ENCODE measurements at places on chromosomes 6 and 20.
A peak's percentile ranks its signal among the peaks of the same experiment; 100 is the strongest.

DNA sequence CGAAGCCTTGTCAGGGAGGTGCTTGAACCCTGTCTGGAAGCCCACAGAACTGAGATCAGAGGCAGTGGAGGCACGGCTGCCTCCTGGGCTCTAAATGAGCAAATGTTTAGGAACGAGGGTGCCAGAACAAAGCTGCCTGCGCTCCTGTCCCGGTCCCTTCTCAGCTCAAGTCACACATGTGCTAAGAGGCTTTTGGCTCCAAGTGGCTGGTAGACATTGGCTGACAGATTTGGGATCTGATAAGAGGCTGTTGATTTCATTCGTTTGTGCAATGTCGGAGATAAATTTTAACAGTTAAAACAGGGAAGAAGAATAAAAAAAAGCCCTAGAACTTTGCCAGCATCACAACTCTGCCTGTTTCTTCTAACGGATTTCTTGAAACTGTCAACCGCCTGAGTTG is 191.8 kb downstream of the NRN1 start:
- DNase-seq, result no peak

DNA sequence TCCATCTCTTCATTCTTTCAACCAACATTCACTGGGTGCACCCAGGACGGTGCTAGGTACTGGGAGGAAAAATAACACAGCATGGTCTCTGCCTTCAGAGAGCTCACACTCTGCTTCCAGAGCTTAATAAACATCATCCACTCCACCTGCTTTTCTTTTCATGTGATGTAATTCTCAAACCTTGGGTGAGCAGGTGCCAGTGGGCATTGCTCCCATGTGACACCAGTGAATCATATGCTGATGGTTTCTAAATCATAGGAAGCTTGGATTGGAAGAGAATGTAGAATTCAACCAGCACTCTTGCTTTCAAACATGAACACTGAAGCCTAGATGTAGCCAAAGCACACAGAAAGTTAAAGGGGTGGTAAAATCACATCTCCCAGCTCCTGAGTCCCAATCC is 189.8 kb downstream of the FOXA2 start:
- DNase-seq, result no peak

DNA sequence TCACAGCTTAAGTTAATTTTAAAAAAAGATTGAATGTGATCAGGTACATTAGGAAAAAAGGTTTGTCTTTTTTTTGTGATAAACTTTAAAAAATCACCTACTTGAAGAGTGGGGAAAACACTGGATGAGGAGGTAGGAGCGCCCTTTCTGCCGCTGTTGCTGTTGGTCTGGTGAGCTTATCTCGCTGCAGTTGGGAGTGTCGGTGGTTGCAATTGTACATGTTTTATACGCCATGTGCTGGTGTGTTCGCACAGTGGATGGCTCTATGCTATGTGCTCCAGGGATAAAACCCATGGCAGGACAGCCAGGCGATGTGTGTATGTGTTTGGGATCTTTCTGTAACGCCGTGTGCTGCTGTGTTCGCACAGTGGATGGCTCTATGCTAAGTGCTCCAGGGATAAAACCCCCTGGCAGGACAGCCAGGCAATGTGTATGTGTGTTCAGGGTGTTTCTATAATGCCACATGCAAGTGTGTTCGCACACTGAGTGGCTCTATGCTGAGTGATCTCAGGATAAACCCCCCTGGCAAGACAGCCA is 1.7 kb downstream of the SLC22A3 start:
- DNase-seq, result no peak

- DNase-seq, result no peak
Measured at GRCh38 chr6:169791721-169792131, 40.3 kb downstream of the ERMARD start.

DNA sequence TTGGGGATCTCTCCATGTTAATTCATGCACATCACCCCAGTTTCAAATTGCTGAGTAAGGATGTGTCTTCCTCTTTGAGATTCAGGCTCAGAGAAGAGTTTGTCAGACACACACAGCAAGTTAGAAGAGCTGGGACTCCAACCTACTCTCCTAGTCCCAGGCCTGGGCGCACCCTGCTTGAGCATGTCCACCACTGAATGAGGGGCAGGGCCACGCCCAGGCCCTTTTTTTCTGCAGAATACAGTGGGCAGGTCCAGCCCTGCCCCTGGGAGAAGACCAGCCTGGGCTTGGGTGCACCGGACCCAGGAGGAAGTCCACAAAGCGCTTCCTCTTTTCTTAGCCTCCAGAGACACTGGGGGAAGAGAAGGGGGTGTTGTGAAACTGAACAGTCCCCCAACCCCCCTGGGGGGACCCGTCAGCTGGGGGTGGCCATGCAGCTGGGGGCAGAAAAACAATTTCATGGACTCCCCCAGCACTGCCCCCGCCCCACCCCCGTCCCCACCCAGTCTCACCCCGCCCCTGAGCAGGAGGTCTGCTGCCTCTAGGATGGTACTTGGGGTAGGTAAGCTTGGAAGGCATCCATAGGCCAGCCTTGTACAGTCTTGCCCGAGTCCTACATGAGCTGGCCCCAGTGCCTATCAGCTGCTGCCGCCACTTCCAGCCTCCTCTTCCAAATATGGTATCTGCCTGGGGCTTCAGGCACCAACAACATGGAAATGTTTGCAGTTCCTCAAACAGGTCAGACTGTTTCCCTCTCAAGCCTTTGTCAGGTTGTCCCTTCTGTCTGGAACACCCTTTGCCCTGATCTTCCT is 11.7 kb upstream of the HCK start:
- no peak for DNase-seq

DNA sequence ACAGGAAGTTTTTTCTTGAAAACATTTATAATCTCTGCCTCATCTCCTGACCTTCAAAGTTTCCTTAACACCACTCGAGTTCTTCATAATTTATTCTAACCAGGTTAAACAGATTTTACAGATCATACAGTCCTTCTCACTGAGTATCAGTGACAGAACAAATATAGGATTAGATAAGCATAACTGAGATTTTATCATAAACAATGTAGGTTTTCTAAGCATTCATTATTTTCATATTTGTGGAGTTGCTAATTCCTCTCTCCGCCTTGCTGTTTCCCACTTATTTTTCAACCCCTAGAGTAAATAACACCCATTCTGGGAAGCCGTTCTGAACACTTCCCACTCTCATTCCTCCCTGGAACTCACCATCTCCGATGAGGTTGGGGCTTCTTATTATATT is 229.9 kb downstream of the HACE1 start:
- no peak for DNase-seq

- no peak for DNase-seq
Measured at GRCh38 chr6:51613558-51613957, 473.9 kb downstream of the PKHD1 start.

DNA sequence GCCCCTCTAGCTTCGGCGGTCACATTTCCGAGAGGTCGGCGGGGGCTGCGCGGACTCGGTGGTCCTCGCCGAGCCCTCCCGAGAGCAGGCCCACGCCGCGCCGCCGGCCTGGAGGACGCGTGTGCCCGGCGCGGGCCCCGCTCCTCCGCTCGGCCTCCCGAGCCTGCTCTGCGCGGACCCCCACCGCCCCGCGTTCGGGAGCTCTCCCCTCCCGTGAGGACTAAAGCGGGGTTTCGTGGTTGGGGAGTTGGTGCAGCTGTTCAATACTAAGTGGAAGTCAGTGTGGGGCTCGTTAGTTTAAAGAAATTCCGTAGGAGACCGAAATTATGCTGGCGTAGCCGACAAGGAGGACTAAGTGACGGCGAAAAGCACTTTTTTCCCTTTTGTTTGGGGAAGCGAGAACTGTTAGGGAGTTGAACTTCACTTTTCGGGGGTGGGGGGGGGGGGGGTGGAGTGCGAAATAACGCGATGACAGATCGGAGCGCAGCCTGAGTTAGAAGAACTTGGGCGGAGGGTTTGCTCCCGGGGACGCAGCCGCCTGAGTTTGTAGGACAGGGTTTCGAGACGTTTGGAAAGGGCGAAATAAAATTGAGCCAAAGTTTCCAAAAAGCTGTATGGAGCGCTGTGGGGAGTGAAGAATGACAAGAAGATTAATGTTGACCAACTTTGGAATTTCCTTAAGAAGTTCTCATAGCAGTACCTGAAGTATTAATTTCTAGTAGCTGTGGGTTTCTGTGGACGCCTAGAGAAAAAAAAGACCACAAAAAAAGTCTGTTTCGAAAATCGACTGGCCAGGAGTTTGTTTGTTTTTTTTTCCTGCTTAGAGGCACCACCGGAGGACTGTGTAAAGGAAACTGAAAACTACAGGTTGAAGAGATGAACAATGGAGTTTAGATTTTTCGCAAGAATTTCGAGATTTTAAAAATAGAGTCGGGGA is 1.4 kb downstream of the QKI start:
- DNase-seq, result peak; percentile 41
